ENCODE measurements at places on chromosomes 2 and 18.

DNA sequence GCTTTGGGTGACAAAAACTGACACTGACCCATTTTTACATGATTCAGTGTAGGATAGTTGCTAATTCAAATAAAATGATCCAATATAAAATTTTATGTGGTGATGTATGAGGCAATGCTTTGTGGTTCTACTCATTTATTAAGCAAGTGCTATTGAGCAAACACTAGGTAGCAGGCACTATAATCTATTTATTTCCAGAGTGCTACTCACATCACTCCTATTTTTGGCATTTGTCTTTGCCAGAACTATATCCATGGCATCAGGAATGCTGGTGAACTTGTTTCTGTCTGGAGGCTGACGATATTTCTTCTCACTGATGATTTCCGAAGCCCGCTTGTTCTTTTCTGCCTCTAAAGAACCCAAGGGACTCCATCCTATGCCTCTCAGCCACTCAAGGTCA lies 84.3 kb downstream of the NEB start:
- no peak for DNase-seq

DNA sequence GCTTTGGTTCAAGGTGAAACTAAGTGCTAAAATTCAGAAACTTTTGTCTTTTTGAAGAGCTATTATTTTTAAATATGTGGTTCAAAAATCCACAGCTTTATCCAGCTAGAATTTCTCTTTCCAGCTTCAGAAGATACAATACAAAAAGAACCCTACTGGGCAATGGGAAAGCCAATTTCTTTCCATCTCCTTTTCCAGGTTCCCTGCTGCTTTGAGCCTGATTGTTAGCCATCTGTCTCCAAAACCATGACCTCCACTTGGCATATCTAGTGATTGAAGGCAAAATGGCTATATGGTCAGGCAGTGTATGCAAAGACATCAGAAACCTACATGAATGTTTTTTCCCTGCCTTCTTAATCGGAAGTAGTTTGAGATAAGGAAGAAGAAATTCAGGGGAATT lies 134.1 kb downstream of the KCNH7 start:
- DNase-seq: no peak

GRCh38 chr2:47039489-47039870 lies 115.6 kb downstream of the STPG4 start:
- no peak for DNase-seq

DNA sequence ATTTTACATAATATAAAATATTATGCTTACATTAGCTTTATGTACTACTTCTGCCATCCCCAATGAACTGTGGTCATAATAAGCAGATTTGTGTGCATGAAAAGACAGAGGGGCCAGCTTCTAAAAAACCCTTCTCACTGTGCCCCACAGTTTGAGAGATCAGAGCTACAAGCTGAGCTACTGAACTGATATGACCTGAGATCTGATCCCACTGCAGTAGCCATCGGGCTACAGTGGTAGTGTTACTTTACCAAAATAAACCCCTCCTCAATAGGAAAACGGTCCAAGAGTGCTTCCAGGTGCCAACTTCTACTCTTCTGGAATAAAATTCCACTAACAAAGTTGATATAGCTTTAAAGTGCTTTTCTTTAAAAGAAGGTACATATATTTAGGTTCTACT lies 43.1 kb downstream of the IKZF2 start:
- DNase-seq: no peak

GRCh38 chr2:130877258-130877657 lies 40.5 kb downstream of the ARHGEF4 start:
- DNase-seq: no peak

DNA sequence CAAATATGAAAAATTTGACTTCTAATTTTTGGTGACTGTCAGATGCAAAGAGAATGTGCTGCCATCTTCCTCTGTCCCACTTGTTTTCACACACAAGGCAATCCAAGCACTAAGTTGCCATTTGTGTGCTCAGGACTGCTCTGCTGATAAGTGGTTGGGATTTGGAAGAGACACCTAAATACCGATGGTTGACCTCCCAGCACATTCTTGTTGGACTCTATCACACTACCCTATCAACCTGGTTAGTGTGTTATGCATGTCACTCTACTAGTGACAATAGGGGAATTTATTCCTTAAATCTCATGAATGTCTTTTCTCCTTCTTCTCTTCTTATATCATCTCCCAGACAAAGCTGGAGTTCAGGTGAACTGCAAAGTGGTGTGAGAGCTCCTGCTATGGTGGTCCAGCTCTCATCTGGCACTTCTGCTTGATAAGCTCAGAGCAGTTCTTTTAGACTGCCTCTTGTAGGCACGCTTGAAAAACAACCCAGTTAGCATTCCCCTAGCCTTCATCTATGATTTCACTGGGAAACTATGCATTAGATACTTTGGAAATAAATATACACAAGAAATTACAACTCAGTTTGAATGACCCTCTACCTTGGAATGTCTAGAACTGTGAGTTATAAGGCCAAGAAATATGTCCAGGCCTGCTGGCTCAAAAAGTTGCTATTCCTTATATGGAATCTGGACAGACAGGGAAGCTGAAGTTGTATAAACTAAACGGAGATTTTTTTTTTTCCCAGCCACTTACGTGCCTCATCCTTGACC lies 404.8 kb downstream of the MEIS1 start:
- peak; percentile 75 for DNase-seq

DNA sequence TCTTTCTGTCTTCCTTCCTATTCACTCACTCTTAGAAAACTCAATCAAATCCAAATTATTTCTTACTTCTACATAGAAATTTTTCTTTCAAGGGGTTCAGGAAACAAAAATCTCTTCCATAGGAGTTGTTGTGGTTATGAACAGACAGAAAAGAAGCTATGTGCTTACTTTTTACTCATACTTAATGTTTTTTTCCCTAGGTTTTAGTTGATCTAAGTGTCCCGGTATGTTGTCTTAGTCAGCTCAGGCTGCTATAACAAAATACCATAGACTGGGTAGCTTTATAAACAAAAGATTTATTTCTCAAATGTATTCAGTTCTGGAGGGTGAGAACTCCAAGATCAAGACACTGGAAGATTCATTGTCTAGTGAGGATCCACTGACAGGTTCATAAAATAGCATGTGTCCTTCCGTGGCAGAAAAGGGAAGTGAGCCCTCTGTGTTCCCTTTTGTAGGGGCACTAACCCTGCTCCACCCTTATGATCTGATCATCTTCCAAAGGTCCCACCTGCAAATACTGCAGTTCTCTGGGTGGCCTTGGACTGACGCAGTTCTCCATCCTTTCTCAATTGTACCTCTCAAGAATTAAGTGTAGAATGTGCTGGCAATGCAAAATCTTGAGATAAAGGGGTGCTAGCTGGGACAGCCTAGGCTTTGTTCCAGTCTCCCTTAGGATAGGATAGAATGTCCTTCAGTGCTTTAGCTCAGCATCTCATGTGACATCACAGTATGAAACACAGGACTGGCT lies 14.4 kb upstream of the VRK2 start:
- no peak for DNase-seq

- DNase-seq: no peak
Observed at GRCh38 chr2:218332920-218333645, 23.6 kb upstream of the CATIP start.

DNA sequence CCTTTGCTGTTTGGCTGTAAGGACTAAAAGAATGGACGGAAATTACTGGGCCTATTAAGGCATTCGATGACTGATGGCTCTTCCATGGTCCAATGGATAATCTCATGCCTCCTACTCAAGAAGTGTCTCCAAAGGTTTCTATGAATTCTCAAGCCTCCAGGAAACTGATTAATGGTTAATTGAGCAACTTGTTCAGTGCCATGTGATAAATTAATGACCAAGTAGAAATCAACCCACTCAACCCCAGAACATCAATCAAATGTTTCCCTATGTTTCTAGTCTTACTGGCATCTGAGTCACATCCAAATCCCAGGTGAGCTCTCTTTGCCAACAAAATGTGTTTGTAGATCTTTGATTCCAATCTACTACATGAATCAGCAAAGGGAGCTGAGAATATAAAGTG lies 103.6 kb downstream of the NXPH2 start:
- no peak for DNase-seq

GRCh38 chr2:128345436-128346165 lies 26.9 kb upstream of the HS6ST1 start:
- DNase-seq: no peak

- DNase-seq: no peak
Observed at GRCh38 chr2:167471332-167471731, 583.1 kb downstream of the XIRP2 start.
